ENCODE measurements at places on chromosomes 4 and X. TPM values are rescaled to one million over a fixed set of nuclear protein-coding genes. Genes with fewer than 3 reads are reported as not detected.

GRCh38 chrX:119477812-119478232 is 9.6 kb downstream of the SLC25A5 start:
- DNase-seq: no peak

DNA sequence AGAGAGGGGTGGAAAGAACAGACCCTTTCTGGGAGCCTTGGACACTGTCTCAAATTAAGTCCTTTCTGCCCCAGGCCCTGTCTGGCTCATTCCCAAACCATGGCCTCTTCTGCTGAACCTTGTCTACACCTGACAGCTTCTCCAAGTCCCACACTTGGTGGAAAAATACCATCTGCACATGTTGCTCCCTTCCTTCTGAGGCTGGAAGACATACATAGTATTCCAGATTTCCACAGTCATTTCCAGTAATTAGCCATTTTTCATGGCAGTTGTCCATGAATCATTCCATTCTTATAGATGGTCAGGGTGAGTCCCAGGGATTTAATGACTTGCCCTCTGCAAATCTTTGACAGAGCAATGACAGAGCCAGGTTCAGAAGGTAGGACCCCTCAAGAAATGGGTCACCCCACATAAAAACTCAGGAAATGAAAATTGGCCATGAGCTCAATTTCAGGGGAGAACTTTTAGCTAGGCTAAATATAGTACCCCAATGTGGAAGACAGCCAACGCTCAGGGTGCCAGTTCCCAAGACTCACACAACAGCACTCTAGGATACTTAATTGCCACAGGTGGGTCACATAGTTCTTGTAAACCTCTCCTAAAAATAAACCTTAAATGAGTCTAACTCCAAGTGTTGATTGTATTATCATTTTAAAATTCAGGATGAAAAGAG is 16.2 kb upstream of the DAPP1 start:
- no peak for DNase-seq

DNA sequence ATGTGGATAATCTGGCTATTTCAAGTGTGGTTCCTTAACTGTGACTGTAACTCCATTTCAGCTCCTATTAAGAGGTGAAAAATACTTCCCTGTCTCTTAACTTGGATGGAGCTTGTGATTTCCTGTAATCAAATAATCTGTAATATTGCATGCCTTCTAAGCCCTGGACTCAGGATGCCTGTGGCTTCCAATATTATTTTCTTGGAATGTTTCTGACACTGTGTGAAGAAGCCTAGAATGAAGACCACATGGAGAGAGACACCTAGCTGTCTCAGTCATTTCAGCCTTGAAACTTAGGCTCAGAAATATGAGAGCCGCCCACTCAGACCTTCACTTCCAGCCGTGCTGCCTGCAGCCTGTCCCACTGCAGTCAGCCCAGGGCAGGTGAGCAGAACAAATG is 544.3 kb downstream of the TRIML1 start:
- no peak for DNase-seq

GRCh38 chr4:164937576-164938270 is 39.7 kb downstream of the TRIM61 start:
- no peak for DNase-seq

DNA sequence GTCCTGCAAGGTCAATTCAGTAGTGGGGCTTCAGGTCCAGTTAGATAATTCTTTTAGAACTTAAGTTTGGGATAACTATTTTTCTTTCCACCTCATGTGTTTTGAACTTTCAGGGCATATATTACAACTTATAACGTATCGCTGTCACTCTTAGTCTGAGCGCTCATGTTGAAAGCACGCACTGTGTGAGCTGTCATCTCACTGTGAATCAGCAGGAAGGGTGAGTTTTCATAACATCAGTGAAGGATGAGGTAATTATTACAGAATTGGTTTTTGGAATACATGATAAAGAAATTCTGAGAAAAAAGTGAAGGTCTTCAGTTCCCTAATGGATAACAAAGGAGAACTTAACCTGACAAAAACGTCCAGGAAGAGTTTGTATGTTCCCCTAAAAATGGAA is 45.1 kb upstream of the SLC4A4 start:
- DNase-seq: no peak

DNA sequence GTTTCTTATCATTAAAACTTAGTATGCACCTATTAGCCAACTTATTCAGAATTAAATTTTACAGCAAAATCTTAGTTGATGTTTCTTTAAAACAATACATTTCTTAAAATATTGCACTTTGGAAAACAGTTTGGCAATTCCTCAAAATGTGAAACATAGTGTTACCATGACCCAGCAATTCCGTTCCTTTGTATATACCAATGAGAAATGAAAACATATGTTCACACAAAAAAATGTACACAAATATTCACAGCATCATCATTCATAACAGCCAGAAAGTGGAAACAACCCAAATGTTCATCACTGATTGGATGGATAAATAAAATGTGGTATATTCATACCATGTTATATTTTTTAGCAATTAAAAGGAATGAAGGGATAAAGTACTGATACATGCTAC is 50.2 kb downstream of the WDR44 start:
- no peak for DNase-seq

- no peak for DNase-seq
These were observed 36.0 kb upstream of the SPANXC start for GRCh38 chrX:141278306-141278705.

The PTCHD1 gene
- total RNA-seq: not detected

The HSFX3 gene
- not detected for total RNA-seq
